ENCODE measurements at places on chromosomes 3 and 15.
A peak's percentile ranks its signal among the peaks of the same experiment; 100 is the strongest.

DNA sequence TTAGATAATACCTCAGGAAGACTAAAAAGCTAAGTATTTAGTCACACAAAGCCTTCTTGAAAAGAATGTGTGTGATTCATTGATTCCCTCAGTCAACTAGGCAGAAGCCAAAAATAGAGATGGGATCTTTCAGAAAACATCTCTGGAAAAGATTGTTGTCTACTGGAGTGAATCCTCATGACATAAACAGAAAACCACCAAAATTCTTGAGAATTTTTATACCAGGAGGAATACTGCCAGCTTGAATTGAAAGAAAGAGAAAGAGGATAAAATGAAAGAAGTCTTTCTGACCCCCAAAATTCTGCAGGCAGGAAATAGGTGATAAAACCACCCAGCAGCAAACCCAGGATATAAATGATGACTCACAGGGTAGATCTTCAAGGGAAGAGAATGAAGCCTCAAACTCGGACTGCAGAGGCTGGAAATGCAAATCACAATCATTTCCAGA is 363.1 kb upstream of the PLSCR5 start:
- no peak for DNase-seq

DNA sequence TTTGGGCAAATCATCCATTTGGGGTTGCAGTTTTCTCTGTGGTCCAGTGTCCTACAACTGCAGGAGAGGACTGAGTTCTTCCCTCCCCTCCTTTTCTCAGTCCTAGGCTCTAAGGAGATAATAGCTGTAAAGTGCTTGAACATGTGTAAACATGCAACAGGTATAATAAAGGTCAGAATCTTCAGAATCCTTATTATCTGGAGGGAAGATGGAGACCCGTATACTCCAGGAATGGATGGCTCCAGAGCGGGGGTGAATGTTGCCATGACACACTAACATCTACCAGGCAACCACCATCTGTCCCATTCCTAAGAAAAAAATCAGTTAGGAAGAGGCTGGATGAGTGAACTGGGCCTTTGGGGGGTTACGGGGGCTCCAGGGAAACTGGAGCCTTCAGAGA is 39.7 kb upstream of the GLCE start:
- DNase-seq, result no peak

DNA sequence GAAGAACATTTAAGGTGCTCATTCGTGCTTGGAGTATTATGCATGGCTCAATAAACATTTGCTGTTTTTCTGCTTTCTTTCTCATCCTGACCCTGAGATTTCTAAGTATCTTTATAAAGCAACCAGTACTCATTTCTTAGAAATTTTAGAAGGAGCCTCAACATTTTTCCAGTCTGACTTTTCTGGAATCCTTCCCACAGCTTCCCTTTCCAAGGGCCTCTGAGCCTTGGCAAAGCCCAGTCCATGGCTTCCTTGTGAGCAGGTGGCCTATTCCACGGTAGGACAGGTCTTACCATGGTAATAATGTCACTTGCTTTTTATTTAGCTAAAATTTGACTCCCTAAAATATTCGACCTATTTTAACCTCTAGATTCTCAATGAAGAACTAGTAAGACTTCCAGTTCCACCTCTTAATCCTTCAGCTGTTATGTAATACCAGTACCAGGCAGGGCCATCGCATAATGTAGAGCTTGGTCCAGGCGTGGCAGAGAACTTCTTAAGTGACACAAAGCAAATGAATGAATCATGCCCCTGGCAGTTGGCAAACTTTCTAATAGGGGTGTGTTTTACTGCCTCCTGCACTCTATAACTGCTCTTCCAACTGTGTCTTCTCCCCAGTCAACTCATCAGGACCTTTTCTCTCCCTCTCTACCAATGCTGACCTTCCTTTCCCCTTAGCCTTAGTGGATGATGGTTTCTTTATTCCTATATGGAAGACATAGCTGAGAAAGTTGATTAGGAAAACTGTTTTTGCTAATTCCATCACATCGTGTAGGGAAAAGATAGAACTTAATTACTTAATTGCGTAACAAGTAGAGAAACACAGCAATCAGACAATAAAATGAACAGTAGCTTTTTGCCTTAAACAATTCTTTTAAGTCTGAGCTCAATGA is 894 bp upstream of the TM4SF4 start:
- DNase-seq, result no peak

- peak; percentile 29 for DNase-seq
These were observed 93.2 kb upstream of the ARHGEF3 start for GRCh38 chr3:56894881-56895431.

GRCh38 chr3:114157321-114157720 is 21.5 kb downstream of the DRD3 start:
- DNase-seq, result no peak

- no peak for DNase-seq
These were observed 449.3 kb upstream of the THBS1 start for GRCh38 chr15:39131609-39132008.

- DNase-seq, result no peak
These were observed 321.2 kb upstream of the TLE3 start for GRCh38 chr15:70418943-70419342.

GRCh38 chr3:108820586-108820985 is 2.0 kb upstream of the TRAT1 start:
- DNase-seq, result no peak

DNA sequence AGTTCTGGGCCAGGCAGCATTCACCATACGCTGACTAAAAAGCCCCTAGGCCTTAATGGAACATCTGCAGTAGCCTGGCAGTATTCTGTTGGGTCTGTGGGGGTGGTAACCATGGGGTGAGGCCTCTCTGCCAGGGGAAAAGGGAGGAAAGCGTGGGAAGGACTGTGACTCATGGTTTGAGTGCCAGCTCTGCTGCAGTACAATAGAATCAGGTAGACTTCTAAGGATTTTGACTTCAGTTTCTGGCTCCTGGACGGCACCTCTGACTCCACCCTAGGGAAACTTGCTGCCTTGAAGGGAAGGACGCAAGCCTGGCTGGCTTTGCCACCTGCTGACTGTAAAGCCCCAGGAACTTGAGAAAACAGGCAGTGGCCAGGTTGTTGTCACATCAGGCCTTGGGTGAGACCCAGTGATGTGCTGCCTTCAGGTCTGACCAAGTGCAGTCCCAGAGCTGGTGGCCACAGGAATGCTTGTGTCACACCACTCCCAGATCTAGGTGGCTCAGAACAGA is 148.6 kb downstream of the SUCNR1 start:
- no peak for DNase-seq

GRCh38 chr3:67662733-67663132 is 8.3 kb upstream of the SUCLG2 start:
- no peak for DNase-seq

DNA sequence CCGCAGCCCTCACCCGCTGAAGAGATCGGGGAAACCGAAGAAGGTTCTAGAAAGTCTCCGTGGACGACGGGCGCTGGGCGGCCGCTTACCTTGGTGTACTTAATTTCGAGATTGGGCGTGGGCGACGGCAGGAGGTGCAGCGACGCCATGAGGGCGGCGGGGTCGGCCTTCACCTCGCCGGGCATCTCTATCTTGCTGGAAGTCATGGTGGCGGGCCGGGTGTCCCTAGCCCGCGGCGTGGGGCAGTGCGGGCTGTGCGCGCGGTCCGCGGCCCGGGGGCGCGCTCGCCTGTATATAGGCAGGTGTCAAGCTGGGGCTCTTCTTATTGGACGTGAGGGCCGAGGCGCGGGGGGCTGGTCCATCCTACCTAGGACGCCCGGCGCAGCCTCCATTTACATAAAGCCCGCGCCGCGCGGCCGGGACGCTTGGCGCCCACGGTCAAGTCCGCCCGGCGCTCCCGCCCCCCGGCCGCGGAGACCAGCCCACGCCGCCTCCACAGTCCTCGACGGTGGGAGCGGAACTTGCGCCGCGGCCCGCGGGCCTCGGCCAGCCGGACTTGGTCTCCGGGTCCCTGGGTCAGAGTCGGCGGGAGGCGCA is at the start of gene ALDH1A2:
ALDH1A2 (minus strand) TSS at position 267 of the 597 bp plus-strand sequence; CDS start at position 206, 61 bp downstream.
- DNase-seq, result no peak

GRCh38 chr3:39141171-39141995 is 12.0 kb downstream of the CSRNP1 start:
- DNase-seq, result no peak

DNA sequence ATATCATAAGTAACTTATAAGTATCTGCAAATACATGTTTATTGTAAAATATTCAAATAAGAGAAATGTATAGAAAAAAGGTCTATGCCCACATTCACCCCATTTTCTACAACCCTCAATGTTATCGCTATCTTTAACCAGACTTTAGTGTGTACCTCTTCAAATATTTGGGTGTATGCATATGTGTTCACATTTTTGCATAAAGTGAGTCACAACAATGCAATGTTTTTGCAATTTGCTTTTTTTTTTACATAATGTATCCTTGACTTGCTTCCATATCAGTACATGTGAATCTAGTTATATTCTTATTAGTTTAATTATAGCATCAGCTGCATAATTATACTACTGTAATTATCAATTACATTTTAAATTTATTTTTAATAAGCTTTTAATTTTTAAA is 117.3 kb upstream of the LYSMD4 start:
- DNase-seq, result no peak

- no peak for DNase-seq
These were observed 1.1 kb downstream of the MON1A start for GRCh38 chr3:49928481-49929017.
